Lung microvascular endothelial cell (primary cell): ENCODE measurements at places on chromosomes 2 and 18.

DNA sequence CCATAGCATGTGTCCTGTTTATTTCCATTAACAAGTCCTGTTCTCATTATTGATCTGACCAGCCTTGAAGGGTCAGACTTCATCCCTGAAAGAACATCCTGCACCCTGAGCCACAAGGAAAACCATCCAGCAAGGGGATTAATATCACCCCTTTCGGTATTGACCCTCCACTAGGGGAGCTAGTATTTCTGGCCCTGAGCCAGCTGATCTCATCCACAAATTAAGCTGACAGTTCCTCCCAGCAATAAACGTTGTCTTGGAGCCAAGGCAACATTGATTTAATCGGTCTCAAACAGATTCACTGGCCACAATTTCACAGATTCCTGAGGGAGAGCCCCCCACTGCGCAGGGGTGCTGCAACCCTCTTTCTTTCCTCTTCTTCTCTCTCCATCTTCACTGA, 353.1 kb upstream of the FANCL start:
- DNase-seq = peak; percentile 41

DNA sequence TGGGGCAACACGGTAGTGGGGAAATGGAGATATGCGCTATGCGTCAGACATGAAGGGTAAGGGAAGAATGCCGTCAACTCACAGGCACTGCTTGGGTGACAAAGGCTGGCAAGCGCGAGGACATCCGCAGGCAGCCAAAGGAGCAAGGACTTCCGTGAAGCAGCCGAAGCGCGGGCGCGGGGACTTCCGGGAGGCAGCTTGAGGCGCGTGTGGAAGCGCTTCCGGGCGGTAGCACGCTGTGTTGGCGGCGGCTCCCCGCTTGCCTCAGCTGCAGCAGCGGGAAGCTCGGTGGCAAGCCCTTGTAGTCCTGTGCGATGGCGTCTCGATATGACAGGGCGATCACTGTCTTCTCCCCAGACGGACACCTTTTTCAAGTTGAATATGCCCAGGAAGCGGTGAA, at the start of gene PSMA8:
TSS of gene PSMA8 (plus strand) at position 218 of the 400 bp plus-strand sequence. CDS start at position 315, 97 bp downstream.
- DNase-seq = peak; percentile 1

DNA sequence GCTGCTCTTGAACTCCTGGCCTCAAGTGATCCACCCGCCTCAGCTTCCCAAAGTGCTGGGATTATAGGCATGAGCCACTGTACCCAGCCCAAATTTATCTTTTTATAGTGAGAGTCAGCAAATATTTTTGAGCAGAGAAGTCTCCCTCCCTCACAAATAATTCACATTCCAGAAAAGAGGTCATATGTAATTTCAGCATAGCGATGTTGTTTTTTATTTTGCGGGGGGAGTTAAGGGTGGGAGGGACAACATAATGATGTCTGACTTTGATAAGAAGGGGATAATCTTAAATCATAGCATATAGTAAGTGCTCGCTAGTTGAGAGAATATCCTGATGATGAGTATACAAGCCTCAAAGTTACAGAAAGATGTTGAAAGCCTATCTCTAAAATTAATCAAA, 1090.2 kb upstream of the ACVR2A start:
- no peak for DNase-seq

GRCh38 chr2:121008975-121009374, 273.3 kb downstream of the GLI2 start:
- DNase-seq = no peak

DNA sequence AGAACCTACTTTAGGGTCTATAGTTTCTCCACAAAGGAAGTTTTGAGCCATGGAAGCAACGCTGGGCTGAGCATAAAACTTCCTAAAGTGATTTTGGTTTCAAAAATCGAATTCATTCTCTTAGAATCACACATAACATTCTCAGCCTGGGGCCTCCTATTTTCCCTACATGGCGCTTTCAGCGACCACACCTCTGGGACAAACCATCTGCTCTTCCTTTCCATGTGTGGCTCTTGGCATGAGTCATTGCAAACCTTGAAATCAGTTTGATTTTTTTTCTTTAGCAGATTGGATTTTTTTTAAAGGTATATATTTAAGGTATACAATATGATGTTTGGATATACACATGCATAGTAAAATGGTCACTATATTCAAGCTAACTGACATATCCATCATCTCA, 72.5 kb upstream of the APCDD1 start:
- no peak for DNase-seq

- DNase-seq = no peak
These were observed 196.0 kb downstream of the PLCL1 start for GRCh38 chr2:198000417-198000816.

- no peak for DNase-seq
These were observed 101.8 kb downstream of the SH3BP4 start for GRCh38 chr2:235053651-235054050.

DNA sequence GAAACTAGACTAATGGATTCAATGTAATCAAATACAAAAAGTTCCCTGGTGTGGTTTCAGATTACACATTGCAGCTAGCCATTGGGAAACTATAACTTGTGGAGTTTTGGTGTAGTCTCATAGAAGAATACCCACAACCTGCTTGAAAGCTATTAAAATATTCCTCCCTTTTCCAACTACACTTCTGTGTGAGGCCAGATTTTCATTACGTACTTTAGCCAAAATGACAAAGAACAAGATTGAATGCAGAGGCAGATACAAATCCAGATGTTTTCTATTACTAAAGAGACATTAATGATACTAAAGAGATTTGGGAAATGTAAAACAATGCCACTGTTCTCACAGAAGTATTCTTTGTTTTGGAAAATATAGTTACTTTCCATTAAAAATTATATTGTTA, 128.7 kb upstream of the SLC35G4 start:
- DNase-seq = no peak

- no peak for DNase-seq
These were observed 113.9 kb downstream of the SS18 start for GRCh38 chr18:25976554-25976953.

DNA sequence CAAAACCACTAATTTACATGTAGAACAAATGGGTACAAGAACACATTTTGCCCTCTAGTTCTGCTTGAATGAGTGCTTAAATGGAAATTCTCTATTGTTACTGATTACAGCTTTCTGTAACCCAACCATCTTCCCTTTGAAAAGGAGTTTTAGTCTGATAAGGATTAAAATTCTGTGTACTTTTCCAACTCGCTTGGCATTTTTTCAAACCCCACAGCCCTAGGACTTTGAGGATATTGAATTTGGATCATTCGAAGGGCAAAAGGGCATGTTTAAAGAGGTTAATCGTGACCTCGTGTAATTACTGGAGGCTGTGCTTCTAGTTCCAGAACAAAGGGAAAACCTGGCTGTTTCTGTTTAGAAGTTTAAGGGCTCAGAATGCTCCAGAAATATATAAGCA, 432.3 kb downstream of the PID1 start:
- DNase-seq = no peak

GRCh38 chr2:145407-145806, 99.1 kb upstream of the FAM110C start:
- DNase-seq = no peak

DNA sequence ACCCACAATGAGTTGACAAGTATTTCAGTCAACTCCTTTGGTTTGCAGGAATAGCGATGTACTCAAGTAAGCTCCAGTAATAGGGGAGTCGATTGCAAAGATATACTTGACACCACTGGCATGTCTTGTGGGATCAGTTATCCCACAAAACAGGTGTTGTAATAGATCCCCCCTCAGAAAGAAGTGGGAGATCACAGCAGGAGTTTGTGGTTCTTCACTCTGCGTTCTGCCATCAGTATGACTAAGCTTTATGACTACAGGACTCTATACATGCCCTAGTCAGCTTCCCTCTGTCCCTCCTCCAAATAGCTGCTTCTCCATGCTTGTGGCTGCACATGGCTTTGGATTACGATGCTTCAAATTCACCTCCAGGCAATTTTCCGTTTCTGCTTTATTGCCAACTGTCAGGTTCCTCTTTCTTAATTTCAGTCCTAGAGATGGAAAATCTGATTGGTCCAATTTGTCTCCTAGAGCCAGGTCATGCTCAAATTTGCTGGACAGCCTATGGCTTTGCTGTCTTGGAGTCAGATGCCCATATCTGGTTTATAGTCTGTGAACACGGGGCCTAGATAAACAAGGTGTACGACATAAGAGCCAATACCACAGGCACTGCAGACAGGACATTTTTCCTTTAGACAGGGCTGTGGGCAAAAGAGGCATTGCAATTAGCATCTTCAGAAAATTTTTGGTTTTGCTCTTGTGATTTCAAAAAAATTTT, 221.7 kb downstream of the PAX3 start:
- DNase-seq = no peak

DNA sequence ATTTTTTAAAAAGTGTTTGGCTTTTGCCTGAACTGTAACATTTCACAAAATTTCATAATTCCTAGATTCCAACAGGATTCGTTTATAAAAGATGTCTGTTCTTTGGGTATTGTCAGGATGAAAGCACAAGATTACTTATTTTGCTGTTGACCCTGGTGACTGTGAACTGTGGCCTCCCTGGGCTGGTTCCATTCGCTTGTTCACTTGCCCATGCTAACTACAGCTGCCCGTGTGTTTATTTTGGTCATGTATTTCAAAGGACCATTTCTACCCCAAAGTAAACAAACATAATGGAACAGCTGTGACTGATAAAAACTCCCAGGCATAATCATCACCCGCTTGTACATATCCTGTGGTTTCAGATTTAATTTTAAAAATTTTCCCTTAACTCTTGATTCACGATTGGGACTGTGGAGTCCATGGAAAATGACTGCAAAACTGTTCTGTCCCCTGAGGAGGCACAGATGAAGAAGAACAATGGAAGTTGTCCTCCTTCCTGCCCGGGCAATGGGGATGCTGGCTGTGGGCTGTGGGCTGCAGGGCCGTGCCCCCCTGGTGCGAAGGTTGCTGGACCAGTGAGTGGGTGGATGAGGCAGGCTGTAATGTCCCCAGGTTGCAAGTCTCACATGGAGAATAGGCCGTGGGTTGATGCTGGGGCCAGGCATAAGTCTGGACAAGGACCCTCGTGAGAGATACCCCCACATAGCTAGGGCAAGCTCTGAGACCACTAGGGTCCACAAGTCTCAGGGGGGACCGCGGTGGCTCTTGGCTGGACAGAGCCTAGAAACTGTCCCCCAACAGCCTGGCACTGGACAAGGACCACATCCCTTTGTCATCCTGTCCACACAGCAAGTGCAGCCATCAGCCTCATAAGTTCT, 28.9 kb upstream of the HDAC4 start:
- no peak for DNase-seq

DNA sequence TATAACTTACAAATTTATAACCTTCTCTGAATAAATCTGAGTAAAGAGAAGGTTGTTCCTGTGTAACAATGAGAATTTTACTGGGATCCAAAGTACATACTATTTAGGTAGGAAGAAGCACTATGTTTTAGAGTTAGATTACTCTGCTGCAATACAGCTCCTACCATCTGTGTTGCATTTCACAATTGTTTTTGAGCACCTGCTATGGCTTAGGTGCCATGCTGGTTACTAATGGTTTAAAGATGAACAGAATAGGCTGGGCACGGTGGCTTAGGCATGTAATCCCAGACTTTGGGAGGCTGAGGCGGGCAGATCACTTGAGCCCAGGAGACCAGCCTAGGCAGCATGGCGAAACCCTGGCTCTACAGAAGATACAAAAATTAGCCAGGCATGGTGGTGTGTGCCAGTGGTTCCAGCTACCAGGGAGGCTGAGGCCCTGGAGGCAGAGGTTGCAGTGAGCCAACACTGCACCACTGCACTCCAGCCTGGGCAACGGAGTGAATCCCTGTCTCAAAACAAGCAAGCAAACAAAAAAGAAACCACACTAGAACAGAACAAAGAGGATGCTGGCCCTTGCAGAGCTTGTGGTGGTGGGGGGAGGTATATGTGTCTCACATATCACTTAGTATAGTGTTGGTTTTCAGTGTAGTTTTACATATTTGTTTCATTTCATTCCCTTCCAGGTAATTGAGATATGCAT, 56.7 kb downstream of the SPTBN1 start:
- no peak for DNase-seq

DNA sequence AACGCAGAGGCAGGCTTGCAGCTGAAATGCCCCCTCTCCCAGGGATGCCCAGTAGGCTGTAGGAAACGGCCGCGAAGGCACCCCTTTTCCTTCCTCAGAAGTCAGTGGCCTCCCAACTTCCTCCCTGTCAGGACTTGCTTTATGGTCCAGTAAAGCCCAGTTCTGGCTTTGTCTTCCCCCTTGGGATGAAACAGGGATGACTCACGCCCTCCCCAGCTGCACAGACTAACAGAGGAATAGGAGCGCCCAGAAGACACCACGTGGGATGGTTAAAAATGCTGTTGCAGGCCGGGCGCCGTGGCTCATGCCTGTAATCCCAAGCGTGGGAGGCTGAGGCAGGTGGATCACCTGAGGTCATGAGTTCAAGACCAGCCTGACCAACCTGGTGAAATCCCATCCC, 6.9 kb downstream of the CREG2 start:
- peak; percentile 91 for DNase-seq

DNA sequence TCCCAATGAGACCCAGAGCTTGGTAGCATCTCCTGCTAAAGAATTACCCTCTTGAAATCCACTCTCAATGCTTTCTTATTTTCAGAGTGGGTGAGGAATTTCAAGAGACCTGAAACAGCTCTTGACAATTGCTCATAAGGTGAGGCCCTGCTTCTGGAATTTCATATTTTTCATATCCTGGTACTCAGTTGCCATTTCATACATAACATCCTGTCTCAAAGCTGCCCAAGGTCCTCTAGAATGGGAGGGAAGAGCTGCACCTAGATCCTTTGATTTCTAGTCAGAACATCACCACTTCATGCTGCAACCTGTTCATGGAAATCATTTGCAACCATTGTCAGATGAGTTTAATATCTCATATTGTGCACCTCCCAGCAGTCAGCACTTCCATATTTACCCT, 404.8 kb upstream of the GALNT5 start:
- DNase-seq = no peak

DNA sequence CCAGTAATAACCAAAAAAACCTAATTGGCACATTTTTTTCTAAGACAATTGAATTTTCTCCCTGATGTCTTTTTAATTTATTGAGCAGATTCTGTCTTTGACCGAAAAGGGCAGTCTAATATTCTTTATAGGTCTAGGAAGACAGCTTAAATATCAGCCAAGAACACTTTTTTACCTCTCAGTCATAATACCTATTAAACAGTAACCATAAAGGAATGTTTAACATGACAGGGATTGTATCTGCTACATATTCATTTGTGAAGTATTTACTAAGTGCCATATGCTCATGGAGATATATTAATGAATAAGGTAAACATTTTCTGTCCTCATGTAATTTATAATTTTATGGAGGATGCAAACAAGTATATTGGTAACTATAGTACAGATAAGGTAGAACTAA, 3.1 kb upstream of the HTR2B start:
- no peak for DNase-seq

GRCh38 chr2:85134896-85135659, 1.9 kb downstream of the TCF7L1 start:
- DNase-seq = no peak
